Neural progenitor cell (in vitro differentiated cells): ENCODE measurements at places on chromosomes 3 and 15.

- no peak for DNase-seq
Measured at GRCh38 chr15:65630760-65631159, 9.0 kb downstream of the SLC24A1 start.

DNA sequence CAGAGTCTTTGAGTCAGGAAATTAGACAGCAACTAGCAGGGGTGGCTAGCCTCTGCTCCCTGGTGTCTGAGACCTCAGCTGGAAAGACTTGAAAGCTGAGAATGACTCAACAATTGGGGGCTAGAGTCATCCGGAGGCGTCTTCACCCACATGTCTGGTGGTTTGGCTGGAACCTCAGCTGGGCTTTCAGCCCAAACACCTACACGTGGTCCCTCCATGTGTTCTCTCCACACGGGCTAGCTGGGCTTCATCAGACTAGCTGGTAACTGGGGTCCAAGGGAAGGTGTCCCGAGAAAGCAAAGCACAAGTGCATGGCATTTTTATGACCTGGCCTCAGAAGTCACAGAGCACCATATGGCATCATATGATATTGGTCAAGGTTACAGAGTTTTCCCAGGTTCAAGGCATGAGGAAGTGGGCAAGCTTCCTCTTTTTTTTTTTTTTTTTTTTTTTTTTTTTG lies 19.9 kb upstream of the ABHD2 start:
- no peak for DNase-seq

- no peak for DNase-seq
Measured at GRCh38 chr15:70258369-70259027, 160.8 kb upstream of the TLE3 start.

DNA sequence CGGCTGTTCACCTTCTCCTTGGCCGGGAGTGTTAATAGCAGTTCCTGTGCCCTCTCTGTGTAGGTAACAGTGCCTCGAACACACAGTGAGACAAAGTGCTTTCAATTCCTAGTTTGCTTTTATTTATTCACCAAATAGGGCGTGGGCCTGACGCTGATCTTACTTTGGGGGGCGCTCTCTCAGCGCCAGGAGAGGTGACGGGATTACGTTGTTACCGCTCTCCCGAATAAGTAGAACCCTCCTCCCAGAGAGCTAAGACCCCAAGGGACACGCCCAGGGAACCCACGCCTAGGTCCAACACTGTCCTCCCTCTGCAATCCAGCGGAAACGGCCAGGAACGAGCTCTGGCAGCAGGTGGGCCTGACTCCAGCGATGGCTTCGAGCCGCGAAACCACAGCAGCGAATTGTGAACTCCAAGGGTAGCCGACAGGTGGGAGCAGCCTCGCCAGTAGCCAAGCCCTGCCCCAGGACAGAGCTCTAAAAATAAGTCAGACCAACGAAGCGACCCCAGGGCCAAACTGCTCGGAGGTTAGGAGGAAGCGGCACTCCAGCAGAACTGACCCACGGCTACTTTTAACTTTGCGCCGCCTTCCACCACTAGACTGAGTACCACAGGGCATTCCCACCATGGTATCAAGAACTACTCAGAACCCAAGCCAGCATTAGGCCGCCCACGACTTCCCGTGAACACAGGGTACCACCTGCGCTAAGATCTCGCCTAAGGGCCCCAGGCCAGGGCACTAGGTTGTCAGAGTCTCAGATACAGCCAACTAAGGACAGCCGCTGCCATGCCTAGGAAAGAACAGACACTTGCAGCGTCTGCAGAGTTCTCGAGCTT lies 1.6 kb upstream of the SIN3A start:
- peak; percentile 81 for DNase-seq

GRCh38 chr3:173410849-173411248 lies 13.3 kb downstream of the NLGN1 start:
- DNase-seq, result peak; percentile 14

- no peak for DNase-seq
Measured at GRCh38 chr3:72914383-72914782, 26.5 kb downstream of the GXYLT2 start.

DNA sequence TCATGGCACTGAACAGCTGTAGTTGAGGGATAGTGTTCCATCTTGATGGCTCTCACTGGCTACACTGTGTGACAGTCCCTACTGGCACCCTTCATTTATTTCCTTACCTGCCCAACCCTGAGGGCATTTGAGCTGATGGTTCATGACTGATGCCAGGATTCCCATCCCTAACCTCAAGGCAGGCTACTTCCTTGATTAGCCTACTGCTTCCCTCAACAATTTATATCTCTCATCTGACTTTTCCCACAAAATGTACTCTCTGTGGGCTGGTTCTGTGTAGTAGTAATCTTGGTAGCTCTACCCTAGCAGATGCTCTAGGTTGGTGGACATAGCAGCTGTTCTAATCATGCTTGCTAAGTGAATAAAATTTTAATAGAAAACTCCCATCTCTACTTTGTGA lies 106.0 kb downstream of the THRB start:
- no peak for DNase-seq

- no peak for DNase-seq
Measured at GRCh38 chr3:107813026-107813425, 277.8 kb downstream of the CD47 start.

- peak; percentile 50 for DNase-seq
Measured at GRCh38 chr3:165254812-165255211, 58.6 kb upstream of the SLITRK3 start.

GRCh38 chr3:102180280-102180931 lies 254.4 kb upstream of the ZPLD1 start:
- DNase-seq, result no peak

DNA sequence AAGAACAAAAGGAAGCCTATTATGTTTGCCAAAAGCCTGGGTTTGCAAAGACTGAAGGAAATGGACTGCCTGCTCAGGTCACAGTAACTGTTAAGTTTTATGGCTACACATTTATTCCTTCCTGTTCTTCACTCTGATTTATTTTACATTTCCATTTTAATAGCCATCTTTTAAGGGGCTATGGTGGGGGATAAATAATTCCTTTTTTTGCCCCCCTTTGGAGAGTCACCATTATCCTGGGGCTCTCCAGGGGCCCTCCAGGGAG lies 53.5 kb upstream of the MYZAP start:
- DNase-seq, result no peak

GRCh38 chr3:33544126-33544525 lies 103.9 kb upstream of the UBP1 start:
- DNase-seq, result no peak

DNA sequence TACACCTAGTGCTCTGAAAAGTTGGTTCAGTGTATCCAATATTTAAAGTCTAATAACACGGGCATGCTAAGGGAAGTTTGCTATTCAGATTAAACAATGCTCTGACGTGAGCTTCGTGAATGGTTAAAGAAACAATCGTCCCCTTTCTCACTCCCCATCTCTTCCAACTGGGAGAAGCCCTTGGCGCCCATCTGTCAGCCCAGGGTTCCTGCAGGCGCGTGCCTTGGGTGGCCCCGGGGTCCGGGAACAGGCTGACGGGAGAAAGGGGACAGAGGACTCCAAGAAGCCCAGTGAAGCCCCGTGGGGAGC lies 413 bp downstream of the SEC22C start:
- no peak for DNase-seq

DNA sequence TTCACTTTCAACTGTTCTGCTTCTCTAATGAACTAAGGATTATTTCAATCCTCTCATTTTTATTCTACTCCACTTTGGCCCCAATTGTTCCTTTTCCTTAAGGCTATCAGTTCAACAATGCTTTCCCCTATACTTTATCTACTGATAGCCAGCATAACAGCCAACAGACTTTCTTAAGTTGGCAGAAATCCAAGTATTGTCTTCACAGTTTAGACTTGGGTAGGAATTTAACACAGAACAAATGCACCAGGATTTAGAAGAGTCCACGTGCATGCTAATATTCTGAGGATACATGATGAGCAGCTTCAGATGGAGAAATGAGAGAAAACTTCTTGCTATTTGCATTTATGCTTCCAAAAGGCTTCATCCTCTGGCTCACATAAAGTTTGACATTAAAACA lies 54.8 kb downstream of the FBN1 start:
- DNase-seq, result no peak

DNA sequence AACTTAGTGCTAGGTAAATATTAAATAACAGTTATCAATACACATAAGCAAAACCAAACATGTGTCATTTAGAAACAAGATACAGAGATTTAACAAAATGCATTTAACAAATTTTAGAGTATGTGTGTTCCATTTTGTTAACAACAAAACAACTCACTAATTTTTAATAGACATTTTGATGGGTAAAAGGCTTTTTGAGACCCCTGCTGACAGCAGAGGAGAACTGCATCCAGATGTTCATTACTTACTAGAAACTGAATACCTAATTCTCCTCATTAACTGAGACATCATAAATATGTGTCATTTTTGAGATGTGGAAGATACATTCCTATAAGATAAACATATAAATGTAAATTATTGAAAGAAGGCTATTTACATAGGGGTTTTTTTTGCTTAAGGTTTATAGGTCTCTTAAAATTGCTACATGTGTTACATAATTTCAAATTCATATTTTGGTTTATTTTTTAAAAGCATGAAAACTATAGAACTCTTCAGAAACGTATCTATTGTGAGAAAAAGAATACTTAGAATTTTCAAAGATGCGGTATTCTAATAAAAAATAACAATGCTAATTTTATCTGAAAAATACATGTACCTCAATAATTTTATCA lies 1009.8 kb downstream of the TUSC7 start:
- DNase-seq, result peak; percentile 41

GRCh38 chr3:32239307-32240158 lies 1.1 kb downstream of the CMTM8 start:
- DNase-seq, result no peak

DNA sequence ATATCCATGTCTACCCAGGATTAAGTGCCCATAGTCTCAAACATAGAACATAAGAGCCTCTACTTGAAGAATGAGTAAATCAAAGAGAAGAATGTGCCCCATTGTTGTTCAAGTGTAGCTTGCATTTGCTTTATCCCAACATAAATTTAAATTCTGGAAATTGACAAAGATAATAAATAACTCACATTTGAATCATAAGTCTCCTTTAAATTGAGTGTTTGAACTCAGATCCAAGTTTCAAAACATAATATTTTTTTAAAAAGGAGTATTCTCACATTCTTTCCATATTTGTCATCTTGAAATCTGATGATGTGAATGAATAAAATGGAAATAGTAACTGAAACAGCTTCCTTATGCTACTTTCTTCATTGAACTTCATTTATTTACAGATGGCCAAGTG lies 135.2 kb downstream of the MECOM start:
- no peak for DNase-seq

GRCh38 chr15:38377636-38378035 lies 76.3 kb upstream of the FAM98B start:
- DNase-seq, result no peak

- no peak for DNase-seq
Measured at GRCh38 chr15:39396979-39397615, 183.8 kb upstream of the THBS1 start.

DNA sequence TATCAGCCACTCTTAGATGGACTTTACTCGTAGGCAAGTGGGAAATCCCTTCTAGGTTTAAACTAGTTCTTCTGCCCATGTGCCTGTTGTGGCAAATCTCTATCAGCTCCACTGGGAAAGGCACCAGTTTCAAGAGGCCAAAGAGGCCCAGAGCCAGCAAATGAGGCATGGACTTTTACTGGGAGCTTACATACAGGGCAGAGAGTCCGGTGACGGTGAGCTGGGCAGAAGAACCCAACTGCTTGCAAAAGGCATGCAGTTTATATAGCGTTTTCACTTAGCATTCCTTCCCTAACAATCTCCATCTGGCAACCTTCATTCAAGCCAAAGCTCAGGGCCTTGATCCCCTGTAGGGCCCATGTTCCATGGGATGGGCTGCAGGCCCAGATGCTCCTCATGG lies 93.0 kb upstream of the C3orf80 start:
- no peak for DNase-seq

DNA sequence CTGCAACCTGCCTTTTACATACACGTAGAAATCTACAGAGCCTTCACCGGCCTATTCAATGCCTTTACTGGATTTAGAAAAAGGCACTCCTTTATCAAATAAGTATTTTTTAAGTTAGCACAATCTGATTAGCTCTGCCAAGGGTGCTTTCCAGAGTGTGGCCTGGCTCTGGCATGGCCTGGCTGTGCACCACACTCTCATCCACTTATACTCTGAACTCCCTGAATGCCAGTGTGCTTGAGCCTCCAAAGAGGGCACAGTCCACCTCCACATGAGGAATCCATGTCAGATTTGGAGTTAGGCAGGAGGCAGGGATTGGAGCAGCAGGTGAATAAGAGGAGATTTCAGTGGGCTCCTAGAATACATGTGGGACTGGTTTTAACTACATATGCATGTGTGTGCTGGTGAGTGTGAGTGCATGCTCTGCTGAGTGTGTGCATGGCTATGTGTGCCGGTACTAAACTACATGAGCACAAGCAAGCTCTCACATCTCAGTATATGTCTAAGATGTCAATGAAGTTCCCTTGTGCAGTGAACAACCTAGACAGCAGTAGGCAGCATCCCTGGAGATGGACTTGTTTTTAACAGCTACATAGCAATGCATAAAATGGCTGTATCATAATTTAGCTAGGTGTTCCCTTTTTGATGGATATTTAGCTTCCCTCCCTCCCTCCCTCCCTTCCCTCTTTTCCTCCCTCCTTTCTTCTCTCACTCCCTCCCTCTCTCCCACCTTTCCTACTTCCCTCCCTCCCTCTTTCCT lies 17.8 kb upstream of the ZFAND6 start:
- DNase-seq, result no peak

- no peak for DNase-seq
Measured at GRCh38 chr15:63712828-63713520, 115.8 kb downstream of the FBXL22 start.

- no peak for DNase-seq
Measured at GRCh38 chr15:78597583-78597982, 23.2 kb downstream of the CHRNA3 start.

DNA sequence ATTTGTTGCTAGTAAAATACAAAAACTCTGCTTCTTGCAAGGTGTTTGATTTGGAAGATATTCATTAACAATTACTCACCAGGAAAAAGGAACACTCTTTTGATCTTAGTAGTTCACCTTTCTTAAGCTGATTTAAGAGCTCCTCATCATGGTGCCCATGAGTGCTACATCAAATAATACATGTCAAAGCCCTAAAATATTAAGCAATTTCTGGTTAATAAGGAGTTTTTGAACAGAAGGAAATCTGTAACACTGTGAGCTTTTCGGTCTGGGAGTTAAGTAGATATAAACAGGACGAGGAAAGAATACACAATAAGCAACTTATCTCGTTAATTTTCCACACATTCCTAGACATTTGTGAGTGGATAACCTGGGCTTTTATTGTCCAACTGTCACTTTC lies 83.9 kb upstream of the DCBLD2 start:
- no peak for DNase-seq

DNA sequence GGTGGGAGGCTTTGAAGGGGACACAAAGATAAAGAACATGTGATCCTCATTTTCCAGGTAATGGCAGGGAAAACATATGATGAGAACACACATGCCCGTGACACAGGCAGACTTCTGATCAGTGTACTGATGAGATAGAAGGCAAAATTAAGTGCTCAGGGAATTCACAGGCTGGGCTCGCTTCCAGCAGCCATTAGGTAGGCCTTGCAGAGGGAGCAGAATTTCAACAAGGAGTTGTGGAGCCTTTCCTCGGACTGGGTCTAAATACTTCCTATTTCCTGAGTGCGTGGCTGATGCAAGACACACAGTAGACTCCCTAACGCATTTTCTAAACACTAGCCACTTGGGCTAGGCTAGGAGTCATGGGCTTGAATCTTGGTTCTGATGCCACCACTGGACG lies 74.0 kb upstream of the ETV5 start:
- no peak for DNase-seq
